ENCODE measurements at places on chromosomes 7 and 10.
A peak's percentile ranks its signal among the peaks of the same experiment; 100 is the strongest.

GRCh38 chr10:116796910-116797513, 52.3 kb upstream of the ENO4 start:
- peak; percentile 42 for DNase-seq

GRCh38 chr7:93043385-93043985, 74.3 kb downstream of the SAMD9 start:
- peak; percentile 83 for DNase-seq

DNA sequence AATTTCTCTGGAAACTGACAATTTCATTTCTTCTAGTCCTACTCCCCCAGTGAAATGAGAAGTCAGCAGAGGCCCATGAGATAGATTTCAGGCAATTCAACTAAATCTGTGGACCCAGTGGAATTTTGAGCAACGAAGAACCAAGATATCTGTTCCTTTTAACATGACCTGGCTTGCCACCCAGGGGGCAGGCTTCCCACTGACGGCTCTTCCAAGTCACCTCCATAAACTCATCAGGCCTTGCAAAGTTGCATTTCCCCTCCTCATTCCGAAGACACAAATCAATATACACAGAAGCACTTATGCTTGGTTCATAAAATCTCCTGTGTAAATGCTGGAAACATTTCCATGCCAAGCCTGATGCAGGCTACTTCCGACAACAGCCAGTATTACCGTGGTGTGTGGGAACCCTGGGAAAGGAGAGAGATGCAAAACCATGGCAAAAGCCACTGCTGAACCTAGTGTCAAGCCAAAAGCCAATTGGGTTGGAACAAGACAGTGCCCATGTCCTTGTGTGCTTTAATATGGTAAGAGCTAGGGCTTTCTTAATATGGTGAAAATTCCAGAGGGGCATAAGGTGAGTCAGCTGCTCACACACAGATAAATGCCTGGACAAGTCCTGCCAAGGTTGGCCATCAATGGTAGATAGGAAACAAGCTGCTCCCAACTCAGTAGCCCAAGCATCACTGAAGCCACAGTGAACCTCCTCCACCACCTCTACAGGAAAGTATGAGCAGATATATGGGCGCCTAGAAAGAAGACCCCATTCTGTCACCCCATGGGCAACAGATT, 1.6 kb downstream of the FRMD4A start:
- no peak for DNase-seq

GRCh38 chr7:45092931-45093235, 4.1 kb upstream of the NACAD start:
- no peak for DNase-seq

- DNase-seq = no peak
Observed at GRCh38 chr10:21173802-21174714, 276.9 kb upstream of the NEBL start.

GRCh38 chr10:10438335-10439100, 579.2 kb upstream of the CELF2 start:
- DNase-seq = no peak

DNA sequence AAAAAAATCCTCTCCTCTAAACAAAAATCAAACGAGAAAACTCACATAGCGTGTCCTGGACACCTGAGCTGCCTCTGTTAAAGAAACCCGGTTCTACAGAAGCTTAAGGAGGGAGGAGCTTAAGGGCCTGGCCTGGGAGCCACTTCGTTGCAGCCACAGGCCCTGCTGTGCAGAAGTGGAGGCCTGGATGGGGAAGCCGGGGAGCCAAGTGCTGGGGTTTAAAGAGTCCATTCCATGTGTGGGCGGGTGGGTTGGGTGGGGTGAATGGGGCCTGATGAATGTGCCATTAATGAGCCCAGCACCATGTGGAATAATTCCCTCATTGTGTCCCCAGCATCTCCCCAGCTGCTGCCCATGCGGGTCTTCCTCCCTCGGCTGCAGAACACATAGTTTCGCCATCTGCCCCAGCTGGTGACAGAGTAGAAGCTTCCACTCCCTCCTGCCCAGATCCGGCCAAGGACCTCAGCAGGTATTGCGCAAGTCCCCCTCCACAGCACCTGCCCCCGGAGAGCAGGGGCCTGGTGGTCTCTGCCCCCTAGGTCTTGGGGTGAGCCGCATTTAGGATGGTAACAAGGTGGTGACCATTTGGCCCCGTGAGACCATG, 127.8 kb upstream of the BTBD16 start:
- no peak for DNase-seq

DNA sequence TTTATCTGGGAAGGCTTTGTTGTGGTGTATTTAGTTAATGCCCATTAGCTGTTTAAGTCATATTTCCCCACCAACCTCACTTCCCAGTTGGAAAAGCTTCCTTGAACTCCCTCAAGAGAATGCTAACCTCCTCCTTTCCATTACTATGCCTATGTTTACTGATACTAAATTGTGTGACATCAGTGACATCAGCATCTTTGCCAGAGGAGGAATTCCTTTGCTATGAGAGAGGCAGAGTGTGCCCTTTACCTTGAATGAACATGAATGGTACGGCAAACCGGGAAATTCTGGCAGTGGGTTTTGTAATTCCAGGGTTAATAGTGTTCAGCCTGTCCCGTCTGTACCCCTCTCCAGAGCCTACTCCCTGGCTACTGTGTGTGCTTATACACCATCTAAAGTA, 22.1 kb upstream of the GLCCI1 start:
- no peak for DNase-seq

- DNase-seq = peak; percentile 45
Observed at GRCh38 chr10:77494327-77494726, 143.3 kb downstream of the KCNMA1 start.

DNA sequence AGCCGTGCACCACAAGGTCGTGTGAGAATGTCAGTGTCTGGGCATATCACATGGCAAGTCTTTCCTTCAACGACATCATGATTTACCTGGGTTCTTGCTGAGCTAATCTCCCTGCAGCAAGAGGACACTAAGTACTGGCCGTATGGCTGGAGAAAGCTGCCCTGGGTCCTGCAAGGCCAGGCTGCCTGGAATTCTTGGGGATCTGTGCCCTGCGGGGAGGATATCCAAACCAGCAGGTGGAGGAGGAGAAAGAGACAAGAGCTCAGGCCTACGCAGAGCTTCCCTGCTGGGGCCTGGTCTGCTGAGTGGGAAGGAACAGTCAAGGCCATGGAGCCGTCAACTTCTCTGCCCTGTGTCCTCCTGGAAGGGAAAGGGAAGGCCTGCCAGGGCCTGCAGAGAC, 552.6 kb downstream of the LRMDA start:
- DNase-seq = no peak

DNA sequence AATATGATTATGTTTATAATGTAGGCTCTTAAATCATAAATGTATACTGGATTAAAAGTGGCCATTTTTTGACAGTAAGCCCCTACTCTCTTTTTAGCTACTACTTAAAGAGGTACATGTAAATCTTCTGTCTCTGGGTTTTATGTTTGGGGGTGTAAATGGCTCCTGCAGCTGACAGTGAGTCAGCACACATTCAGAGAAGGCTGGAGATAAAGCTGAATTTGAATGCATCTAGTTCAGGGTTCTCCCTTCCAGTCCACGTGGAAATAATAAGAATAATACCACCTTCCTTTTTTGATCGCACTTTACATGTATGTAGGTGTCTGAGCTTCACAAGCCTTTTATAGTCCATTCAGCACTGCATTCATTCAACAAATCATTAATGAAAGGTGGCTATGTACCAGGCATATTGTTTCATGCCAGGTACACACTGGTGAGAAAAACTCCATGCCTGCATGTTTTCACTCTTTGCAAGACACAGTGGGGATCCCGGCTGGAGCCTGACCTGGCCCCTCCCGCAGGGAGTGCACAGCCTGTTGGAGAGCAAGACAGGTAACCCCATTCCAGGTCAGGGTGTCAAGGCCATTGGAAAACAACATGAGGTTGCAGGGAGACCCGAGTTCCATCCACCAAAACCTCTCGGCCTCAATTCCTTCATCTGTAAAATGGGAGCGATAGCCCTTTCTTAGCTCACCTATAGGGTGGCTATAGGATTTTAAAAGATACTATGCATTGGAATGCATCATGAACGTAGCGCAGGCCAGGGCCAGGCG, 107.5 kb upstream of the ANLN start:
- peak; percentile 51 for DNase-seq

DNA sequence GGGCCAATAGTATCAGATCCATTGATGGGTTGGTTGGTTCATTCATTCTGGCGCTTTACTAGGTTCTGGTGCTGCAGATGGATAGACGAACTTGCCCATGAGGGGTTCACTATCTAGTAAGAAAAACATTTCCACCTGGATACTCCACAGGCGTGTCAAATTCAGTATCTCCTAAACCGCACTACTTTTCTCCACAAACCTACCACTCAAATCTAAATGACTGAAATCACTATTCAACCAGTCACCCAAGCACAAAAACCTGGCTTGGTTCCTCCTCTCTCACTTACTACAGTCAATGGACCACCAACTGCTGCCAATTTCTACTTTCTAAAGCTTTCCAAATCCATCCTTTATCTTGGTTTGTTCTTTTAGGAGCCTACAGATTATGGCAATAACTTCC, 572 bp downstream of the AGK start:
- DNase-seq = no peak

- peak; percentile 34 for DNase-seq
Observed at GRCh38 chr10:26755443-26755903, 58.0 kb downstream of the PDSS1 start.

- peak; percentile 3 for DNase-seq
Observed at GRCh38 chr10:74738052-74738451, 88.3 kb upstream of the KAT6B start.

DNA sequence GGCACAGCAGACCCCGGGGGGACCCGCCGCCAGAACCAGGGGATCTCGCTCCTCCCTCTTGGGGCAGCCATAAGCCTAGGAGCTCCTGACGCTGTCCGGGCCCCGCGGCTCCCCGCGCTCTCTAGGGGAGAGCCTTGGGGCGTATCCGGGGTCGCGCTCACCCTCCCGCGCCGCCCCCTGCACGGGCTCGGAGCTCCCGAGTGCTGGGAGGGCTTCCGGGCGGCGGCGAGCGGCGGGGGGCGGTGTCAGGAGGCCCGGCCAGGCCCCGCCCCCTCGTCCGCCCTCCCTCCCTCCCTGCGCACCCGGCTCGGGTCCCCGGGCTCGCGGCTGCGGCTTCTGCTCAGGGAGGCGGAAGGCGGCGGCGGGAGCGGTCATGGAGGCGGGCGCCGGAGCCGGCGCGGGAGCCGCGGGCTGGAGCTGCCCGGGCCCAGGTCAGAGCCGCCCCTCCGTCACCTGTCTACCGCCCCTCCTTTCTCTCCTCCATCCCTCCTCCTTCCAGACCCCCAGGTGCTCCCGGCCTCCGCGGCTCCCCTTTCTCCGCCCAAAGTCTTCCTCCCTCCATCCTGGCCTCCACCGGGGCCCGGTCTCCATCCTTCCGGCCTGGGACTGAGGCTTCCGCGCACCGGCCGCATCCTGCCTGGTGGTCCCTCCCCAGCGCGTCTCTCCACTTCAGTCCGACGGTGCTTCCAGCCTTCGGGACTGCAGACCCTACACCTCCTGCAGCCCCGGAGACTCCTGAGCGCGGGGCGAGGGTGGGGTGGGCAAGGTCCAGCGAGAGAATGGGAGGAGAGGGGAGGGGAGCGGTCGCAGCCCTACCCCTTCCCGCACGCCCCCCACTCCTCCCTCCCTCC, at the start of gene CCDC136:
Gene CCDC136, plus strand, starts transcription at position 848 of the 851 bp plus-strand sequence. CDS start 444 bp downstream, outside the sequence.
- peak; percentile 27 for DNase-seq

- DNase-seq = no peak
Observed at GRCh38 chr7:135152442-135152841, 4.6 kb downstream of the TMEM140 start.

GRCh38 chr7:131293018-131293417, 34.7 kb upstream of the MKLN1 start:
- peak; percentile 6 for DNase-seq

GRCh38 chr7:144670218-144670617, 165.6 kb downstream of the TPK1 start:
- DNase-seq = peak; percentile 45

GRCh38 chr7:115153769-115154477, 232.0 kb downstream of the MDFIC start:
- no peak for DNase-seq

- DNase-seq = peak; percentile 76
Observed at GRCh38 chr7:77866370-77866769, 67.8 kb downstream of the PHTF2 start.

DNA sequence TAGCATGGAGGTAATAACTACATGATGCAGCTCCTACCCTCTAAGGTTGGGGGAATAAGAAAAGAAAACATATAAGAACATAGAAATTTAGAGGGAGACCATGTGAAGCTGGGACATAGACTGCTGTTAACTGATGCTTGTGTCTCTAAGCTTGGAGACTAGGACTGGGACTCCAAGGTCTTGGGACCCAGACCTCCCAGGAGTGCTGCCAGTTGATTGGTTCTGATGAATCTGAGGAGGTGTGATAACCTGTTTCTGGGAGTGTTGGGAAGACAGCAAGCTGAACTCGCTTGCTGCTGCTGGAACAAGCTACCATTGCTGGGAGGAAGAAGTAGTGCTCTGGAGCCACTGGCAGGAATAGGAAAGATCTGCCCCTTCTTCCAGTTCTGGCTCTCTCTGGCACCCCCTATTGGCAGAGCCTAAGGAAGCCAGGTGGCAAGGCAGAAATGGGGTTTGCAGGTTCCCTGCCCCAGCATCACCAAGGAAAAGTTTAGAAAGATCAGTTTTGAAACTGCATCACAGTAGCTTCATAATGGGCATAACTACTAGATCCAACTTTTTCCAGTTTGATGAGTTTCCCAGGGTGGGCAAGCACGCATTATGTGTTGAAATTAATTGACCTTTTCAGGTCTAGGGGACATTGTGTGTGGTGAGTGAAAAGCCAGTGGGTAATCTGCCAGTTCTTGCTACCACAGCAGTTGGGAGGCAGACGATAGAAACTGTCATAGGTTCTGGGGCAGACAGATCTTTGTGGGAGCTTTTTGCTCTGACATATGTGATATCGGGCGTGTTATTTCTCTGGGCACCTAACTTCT, 140.7 kb downstream of the SND1 start:
- DNase-seq = no peak

GRCh38 chr10:61065051-61065450, 121.1 kb upstream of the RHOBTB1 start:
- peak; percentile 29 for DNase-seq

GRCh38 chr10:72292223-72292691, 18.5 kb downstream of the DDIT4 start:
- DNase-seq = peak; percentile 47

DNA sequence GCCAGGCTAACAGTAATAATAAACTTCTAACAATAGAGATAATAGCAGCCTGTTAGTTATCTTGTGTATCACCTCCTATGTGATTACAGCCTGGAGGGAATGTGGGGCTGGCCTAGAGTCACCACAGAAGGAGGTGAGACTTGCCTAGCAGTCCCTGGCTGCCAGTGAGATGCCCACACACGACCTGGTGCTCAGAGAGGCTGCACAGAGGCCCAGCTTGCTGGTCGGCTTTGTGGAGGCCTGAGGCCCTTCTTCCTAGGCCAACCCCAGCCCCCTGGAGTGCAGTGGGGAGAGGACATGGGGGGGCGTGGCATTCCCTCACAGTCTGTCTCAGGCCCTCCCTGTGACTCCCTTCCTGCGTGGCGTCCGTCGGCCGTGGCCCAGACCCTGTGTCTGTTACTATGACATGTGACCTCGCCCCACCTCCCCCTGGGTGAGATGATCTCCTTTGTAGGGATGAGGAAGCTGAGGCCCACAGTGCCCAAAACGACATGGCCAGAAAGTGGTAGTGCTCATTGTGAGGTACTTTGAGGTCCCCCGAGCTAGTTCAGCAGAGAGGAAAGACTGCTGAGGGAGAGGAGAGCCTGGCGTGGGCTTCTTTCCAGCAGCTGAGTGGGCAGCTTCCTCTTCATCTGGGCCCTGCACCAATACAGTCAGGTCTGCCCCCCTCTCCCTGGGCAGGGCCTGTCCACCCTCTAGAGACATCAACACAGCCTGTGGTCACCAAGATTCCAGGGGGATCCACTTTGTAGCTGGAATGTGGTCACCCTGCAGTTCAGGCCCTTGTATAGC, 29.7 kb downstream of the UNC5B start:
- DNase-seq = no peak

GRCh38 chr7:56078196-56078595, 14.1 kb downstream of the SUMF2 start:
- DNase-seq = no peak

All from amniotic epithelial cell (primary cell).